ENCODE measurements at places on chromosomes 4 and X.
A peak's percentile ranks its signal among the peaks of the same experiment; 100 is the strongest.

DNA sequence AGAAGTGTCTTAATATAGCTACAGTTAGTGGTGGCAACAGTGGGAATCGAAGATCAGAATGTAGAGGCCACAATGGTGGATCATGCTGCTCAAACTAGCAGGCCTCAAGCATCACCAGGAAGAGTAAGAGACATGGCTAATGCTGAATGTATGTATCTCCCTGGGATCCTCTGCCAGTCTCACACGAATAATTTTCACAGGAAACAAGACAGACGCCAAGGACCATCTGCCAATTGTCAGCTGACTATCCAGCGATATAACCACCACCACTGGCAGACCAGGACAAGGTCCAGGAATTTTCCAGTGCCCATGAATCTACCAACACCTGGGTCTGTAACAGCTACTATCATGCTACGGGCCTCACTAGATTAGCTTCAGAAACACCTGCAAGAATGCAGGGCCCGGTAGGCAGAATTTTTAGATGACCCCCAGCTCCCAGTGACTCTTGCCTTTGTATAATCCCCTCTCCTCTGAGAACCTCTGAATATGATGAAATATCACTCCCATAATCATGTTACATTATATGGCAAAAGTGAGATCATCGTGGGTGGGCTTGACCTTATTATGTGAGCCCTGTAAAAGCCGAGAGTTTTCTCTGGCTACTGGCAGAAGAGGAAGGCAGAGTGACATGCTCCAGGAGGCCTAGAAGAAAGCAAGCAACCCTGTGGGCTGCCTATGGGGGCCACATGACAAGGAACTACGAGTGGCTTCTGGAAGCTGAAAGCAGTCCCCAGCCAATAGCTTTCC is 429.8 kb downstream of the BCOR start:
- no peak for DNase-seq

DNA sequence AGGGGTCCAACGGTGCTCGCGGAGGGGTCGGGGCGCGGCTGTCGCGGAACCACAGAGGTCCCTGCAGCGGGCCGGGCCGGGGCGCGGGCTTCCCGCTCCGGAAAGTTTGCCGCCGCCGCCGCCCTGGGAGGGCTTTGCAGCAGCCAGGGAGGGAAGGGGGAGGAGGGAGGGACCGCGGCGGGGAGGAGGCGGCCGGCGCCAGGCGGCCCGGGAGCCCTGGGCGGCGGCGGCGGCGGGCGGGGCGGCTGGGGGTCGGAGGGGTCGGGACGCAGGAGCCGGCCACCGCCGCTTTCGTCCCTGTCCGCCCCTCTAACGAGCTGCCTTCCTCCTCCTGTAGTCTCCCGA is 375 bp downstream of the FGFR3 start:
- peak; percentile 14 for DNase-seq

DNA sequence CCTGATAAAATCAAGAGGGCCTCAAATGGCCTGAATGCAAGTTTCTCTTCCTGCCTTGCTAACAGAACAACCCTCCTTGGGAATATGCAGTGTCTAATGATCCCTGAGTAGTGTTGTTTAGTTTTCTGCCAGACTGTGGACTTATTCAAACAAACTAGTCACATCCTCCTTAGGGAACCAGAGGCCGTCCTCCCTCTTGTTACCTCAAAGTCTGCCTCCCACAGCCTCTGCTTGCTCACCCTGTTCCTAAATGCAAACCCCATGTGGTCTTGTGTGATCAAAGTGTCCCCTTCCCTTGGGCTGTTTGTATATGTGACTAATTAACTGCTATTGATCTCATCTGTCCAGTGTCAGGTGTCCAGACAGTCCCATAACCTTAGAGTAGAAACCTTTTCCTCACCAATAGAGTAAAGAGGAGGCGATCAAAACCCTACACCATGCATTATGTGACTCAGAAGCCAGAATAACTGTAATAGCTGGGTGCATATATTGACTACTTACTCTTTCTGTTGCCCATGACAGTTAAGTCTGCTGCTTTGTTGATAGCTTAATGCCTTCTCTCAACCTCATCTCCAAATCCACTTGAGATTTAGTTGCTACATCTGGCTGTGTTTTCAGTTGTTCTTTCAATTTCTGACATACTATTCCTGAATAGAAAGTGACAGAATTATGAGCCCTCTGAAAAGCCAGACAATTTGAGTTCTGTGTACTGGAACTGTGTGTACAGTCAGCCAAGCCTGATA is 473.0 kb upstream of the NWD2 start:
- DNase-seq, result no peak

- DNase-seq, result no peak
Measured at GRCh38 chr4:8019396-8020365, 80.0 kb upstream of the AFAP1 start.

DNA sequence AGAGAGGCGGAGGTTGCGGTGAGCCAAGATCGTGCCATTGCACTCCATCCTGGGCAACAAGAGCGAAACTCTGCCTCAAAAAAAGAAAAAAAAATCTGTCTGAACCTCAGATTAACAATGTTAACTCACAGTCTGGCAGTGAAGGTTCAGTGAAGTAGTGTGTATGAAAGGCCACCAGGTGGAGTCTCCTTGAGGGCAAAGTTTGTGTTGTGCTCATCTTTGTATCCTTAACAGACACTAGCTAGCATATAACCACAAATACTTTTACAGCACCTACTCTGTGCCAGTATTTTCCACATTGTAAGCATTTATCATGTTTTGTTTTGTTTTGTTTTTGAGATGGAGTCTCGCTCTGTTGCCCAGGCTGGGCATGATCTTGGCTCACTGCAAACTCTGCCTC is 46.0 kb upstream of the MGST2 start:
- DNase-seq, result no peak

GRCh38 chrX:96440941-96441340 is 243.7 kb upstream of the DIAPH2 start:
- no peak for DNase-seq

- DNase-seq, result no peak
Measured at GRCh38 chr4:37628977-37629609, 57.1 kb downstream of the RELL1 start.

DNA sequence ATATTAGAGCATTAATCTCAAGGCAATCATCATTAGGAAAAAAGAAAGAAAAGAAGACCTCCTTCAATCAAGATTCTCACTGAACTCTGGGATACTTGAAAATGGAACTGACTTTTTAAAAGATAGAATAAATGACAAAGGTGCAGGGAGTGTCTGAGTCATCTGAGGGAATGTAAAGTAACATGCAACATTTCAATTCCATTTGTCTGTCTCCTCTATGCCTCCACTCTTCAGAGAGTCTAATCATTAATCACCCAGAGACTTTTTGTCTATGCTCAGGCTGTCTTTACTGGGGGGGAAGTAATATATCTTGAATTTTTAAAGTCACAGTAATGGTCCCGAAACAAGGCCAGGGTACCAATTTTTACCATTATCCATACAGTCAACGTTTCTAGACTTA is 55.0 kb upstream of the PACRGL start:
- DNase-seq, result no peak

DNA sequence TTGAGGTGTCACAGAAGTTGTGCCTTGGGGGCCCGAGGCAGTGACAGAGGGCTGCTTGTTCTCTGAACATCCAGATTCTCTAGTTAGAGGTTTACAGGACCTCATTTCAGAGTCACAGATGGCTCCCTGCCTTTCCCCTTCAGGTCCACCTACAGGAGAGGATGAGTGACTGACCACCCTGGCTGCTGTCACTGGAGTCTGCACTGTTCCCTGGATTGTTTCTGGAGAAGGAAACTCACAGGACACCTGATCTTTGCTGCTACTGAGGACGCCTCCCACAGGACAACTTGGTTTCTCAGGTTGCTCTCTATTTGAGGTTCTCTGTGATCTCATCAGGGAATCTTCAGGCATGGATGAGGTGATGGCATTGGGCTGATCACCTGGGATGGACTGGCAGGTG is 58.3 kb downstream of the GPRIN3 start:
- no peak for DNase-seq

DNA sequence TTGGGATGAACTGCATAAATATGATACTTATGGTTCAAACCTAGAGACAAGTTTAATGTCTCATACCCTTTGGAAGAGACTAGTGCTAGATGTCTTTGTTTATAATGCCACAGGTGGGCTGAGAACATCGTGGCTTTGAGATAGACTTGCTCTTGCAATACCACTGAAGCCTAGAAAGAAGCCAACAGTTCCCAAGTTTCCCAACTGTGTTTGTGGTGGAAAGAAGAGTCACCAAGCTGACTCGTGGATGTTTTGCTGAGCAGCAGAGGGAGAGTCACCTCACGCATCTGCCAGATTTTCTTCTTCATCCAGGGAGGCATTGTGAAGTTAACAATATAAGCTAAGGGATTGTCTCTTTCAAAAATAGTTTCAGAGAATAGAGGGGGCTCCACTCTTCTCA is 1076.2 kb downstream of the C4orf33 start:
- DNase-seq, result no peak

DNA sequence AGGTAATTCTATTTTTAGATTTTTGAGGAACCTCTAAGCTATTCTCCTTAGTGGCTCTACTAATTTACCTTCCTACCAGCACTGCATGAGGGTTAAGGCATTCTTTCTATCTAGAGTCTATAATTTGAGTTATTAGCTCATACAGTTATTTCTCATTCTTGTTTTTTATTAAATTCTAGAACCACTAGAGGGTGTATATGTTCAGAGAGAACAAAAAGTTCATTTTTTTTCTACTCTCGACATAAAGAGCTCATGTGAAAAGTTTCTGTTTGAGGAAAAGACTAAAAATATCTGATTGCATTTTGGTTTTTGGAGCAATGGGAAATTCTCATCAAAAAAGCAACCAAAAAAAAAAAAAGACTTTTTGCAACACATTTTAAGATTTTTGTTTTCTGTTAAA is 57.0 kb upstream of the LRAT start:
- no peak for DNase-seq

- DNase-seq, result no peak
Measured at GRCh38 chr4:23877758-23878229, 12.1 kb downstream of the PPARGC1A start.

DNA sequence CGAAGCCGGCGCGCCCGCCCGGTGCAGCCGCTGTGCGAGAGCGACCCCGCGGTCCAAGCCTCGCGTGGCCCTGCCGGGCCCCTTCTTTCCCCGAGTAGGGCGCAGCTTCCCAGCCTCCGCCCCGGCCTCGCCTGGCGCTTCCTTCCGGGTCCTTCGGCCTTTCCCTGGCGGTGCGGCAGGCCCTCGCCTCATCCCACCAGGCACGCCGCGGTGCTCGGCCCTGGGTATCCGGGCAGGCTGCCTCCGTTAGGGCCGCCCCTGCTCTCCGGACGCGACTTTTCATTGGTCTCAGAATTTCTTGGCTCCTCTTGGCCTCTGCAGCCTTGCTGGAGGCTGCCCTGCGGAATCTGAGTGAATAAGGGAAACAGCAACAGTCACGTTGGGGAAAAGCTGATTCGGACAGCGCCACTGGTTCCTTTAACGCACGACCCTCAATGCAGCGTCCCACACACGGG is 429 bp downstream of the UVSSA start:
- DNase-seq, result no peak

DNA sequence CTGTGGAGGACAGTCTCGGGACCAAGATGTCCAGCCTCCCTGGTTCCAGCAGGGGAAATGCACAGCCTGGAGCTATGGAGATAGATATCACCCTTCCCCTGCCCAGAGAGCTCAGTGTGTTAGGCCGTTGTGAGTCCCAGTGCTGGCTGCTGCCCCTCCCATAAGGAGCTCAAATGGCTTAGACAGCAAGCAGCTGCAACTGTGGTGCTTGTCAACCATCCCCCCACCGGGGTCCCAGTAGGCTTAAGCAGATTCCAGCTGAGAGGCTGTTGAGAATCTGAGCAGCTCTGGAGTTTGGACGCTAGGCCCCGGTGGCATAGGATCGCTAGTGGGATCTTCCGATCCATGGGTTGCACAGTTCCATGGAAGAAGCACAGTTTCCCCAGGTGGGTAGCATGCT is 181.8 kb upstream of the POF1B start:
- DNase-seq, result no peak

DNA sequence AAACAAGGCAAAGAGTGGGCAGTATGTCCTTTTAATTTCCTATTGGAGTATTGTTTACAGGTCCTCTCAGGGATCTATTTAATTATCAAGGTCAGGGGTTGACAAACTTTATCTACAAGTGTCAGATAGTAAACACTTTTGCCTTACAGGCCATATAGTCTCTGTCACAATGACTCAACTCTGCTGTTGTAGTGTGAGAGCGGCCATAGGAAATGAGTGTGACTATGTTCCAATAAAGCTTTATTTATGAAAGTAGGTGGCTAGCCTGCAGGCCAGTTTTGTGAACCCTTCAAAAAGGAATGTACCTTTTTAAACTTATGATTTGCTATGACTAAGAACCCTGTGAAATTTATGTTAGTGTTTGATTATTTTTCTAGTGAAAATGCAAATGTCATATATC is 156.1 kb downstream of the GPAT3 start:
- DNase-seq, result no peak

- DNase-seq, result no peak
Measured at GRCh38 chrX:55867181-55867651, 149.7 kb downstream of the RRAGB start.
